ENCODE measurements at places on chromosomes 2 and 18.

DNA sequence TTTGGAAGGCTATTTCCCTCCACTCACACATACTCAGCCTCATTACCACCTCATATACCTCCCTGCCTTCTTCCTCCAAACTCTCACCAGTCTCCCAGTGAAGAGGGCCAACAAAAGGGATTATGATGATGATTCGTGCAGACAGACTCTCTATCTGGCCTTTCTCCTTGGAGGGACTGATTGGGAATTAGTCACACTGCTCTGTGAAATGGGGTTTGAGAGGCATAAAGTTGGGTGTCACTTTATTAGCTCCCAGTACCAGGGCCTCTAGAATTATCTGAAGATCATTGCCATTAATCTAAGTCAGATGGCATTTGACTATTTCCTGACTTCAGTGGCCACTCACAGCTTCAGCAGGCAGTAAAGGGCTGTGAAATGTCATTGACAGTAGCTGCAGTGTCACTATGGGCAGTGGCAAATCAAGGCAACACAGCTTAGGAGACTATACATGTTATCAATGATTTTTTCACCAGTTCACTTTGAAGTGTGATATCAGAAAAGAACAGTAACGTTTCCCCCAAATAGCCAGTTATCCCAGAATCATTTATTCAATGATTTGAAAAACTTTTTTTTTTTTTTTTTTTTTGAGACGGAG, 17.4 kb downstream of the CNRIP1 start:
- DNase-seq = no peak

DNA sequence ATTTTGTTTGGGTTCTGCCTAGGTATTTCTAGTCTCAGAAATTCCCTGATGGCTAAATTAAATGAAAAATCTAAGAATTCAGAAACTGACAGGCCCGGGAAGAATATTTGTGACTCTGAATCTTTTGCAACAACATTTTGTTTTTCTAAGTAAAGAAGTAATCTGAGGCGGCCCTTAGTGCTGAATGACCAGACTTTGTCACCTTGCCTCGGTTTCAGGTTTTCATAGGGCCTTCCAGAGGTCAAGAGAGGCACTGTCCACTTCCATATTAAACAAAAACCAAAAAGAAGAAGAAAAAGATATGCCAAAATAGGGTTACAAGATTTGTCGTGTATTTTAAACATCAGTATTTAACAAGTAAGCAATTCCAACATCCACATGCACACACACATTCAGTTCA, 16.1 kb upstream of the CCNYL1 start:
- DNase-seq = no peak

GRCh38 chr2:128364441-128364911, 45.8 kb upstream of the HS6ST1 start:
- DNase-seq = no peak

GRCh38 chr2:128638341-128639119, 319.9 kb upstream of the HS6ST1 start:
- DNase-seq = peak; percentile 36

GRCh38 chr18:76562286-76563122, 67.5 kb upstream of the ZNF516 start:
- no peak for DNase-seq

- DNase-seq = no peak
Measured at GRCh38 chr2:149329489-149330126, 779 bp upstream of the LYPD6 start.

DNA sequence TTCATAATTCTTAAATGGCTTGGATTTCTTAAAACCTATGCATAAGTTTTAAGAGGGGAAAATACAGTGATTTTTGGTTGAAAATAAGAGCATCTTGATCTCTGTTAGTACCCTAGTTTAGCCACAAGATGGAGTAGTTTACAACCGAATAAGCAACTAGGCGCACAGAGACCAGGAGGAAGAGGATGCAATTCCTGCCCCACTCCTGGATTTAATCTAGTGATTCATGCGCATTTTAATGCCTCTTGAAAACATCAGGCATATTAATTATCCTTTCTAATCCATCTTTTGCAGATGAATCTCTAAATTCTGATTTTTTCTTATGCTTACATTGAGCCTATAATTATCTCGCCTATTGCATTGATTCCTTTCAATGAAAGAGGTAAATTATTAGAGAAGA, 76.7 kb downstream of the MRPS9 start:
- no peak for DNase-seq

DNA sequence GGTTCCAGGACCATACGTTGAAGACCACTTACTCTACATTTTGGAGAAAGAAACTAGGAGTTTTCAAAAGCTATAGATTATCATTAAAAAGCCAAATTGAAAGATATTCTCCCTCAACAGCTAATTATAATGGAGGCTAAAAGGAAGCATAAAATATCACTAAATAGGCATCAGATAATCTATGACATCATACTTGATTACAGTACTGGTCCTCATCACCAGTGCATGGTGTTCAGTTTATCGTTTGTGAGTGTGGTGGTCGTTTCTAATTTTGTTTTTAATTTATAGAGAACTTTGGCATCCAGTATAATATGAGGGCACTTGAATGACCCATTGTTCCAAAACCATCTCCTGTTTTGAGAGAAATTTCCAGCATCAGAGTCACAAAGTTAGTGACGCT, 80.9 kb downstream of the HNRNPLL start:
- DNase-seq = no peak
